WERI-Rb-1 (cell line): ENCODE measurements at places on chromosomes 5 and 9.

DNA sequence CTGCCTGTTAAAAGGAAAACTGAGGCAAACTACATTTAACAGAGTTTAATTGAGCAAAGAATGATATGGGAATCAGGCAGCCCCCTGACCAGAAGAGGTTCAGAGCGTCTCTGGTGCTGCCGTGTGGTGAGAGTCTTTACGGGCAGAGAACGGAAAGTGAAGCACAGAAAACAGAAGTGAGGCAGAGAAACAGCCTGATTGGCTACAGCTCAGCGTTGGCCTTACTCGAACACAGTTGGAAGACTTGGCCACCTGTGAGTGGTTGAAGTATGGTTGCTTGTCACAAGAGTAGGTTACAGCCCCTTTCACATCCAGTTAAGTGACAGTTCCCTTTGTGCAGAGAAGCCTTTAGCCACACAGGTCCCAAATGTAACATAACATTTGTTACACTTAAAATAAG lies 16.9 kb upstream of the FBP1 start:
- DNase-seq = no peak

DNA sequence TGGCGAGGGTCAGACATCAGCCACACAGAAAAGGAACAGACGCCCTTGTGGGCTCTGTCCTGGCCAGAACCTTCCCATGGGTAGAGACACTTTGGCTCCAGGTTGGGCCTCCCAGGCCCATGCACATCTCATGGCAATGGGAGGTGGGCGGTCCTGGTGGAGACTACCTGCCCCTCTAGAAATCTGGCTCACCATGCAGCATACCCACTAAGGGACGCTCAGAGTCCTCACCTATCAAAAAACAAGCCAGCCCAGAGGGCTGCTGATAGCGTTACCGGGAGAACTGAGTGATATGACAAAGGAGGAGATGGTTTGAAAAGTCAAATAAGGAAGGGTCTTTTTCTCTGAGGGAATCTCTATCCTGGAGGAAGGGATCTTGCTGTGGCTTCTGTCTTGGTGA lies 62.1 kb downstream of the C5orf15 start:
- no peak for DNase-seq

DNA sequence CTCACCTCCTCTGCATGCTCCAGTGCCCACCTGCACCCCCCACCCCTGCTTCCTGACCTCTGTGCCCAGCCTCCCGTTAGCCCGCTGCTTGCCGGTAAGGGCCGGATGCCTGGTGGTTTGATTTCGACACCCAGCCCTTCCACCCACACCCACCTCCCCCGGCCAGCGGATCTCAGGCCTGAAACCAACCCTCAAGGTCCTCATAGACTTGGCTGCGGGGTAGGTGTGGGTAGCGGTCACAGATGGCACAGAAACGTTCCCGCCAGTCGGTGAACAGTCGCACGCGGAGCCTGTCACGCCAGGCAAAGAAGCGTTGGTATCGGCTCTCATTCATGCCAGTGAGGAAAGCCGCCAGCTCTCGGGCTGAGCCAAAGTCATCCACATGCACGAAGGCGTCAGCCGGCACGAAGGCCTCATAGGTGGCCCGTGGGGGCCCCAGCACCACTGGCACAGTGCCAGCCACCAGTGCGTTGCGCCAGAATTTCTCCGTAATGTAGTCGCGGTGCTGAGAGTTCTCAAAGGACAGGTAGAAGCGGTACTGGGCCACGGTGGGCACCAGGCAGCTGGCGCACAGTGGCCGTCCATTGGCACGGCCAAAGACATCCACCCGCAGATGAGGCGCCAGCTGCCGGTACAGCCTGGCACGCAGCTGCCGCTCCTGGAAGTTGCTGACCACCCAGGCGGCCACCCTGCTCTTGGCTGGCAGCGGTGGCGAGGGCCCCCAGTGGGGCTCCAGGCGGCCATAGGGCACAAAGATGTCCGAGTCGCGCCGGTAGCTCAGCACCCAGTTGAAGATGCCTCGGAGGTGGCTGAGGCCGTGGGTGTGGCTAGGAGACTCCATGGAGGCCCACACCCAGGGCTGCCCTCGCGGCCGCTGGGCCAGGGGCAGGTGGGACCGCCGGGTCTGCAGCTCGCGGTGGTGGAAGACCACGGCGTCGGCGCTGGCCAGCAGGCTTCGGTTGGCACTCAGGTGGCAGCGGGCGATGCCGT lies 1.1 kb downstream of the FUT7 start:
- no peak for DNase-seq

- DNase-seq = no peak
Measured at GRCh38 chr5:57741336-57741735, 258.7 kb upstream of the ACTBL2 start.

DNA sequence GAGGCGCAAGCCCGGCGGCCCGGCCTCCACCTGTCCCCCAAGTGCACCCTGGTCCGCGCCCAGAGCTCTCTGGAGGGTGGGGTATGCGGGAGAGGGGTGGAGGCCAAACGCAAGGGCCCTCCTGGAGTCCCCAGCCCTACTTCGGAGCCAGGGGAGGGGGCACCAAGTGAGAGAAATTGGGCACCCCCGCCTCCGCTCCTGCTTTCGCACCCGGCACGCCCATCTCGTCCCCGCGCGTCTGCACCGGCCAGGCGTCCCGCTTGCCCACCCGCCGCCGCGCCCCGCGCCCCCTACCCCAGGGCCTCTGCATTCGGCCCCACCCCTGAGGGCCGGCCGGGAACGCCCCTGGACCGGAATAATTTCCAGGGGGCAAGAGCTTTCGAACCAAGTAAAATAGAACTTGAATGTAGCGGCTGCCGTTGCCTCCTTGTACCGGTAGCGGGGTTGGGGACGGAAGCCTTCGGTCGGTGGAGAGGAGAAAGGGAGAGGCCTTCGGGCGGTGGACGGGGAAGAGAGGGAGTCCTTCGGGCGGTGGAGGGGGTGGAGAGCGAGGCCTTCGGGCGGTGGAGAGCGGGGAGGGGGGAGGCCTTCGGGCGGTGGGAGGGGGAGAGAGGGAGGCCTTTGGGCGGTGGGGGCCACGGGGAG lies 694 bp upstream of the PHPT1 start:
- no peak for DNase-seq
